ENCODE measurements at places on chromosomes 7 and 10.

GRCh38 chr7:11006291-11006690, 32.6 kb downstream of the PHF14 start:
- H3K36me3 ChIP-seq: no peaks in the 10 kb centered on the region
- DNase-seq: no peak
- no peaks in the 10 kb centered on the region for H3K27me3 ChIP-seq
- H3K27ac ChIP-seq: no peak overlapping the region

- H3K36me3 ChIP-seq: no peaks in the 10 kb centered on the region
- H3K4me1 ChIP-seq: no peaks in the 10 kb centered on the region
- no peak for DNase-seq
Measured at GRCh38 chr7:30700941-30701340, 18.7 kb upstream of the CRHR2 start.

DNA sequence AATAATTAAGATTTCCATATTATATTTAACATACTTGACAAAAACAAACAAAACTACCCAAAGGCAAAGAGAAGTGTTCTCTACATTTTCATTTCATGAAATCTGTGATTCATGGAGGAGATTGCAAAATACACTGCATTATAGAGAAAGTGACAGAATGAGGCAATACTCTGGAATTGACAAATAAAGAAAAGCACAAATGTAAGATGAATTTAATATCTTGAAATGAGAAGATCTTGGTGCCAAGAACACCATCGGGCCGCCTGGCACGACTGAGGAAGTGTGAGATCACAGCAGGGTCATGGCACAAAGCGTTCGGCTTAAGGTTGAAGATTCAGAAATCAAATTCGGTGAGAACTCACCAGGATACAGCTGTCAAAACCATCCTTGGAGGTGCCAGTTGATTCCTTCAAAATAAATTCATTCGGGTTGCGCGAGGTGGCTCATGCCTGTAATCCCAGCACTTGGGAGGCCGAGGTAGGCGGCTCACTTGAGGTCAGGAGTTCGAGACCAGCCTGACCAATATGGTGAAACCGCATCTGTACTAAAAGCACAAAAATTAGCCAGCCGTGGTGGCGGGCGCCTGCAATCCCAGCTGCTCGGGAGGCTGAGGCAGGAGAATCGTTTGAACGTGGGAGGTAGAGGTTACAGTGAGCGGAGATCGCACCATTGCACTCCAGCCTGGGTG, 174.0 kb upstream of the PFKP start:
- no peaks in the 10 kb centered on the region for H3K27me3 ChIP-seq
- H3K27ac ChIP-seq: no peak overlapping the region
- no peak for DNase-seq
- H3K36me3 ChIP-seq: no peaks in the 10 kb centered on the region
- H3K4me1 ChIP-seq: no peaks in the 10 kb centered on the region

- DNase-seq: no peak
- H3K27ac ChIP-seq: no peak overlapping the region
- no peak overlapping the region for H3K4me3 ChIP-seq
- no peaks in the 10 kb centered on the region for H3K27me3 ChIP-seq
Measured at GRCh38 chr7:85711894-85712293, 525.0 kb upstream of the SEMA3D start.

- peaks cover 32% of the 10 kb centered on the region for H3K4me1 ChIP-seq
- no peaks in the 10 kb centered on the region for H3K27me3 ChIP-seq
- no peak overlapping the region for H3K4me3 ChIP-seq
Measured at GRCh38 chr7:50657341-50657873, 92.2 kb upstream of the DDC start.

GRCh38 chr10:114648368-114648767, 9.7 kb downstream of the ABLIM1 start:
- DNase-seq: no peak
- peaks cover 3% of the 10 kb centered on the region for H3K27me3 ChIP-seq
- no peak overlapping the region for H3K27ac ChIP-seq

Data from osteoblast (primary cell).